T-helper 1 cell treated with Interleukin-12 subunit alpha and Interleukin-12 subunit beta and Interleukin-4 antibody, amounts not matched to agents 30 ng/mL and 1 ng/mL, for 36 hours (primary cell): ENCODE measurements at places on chromosomes 5 and 9. TPM values are rescaled to one million over a fixed set of nuclear protein-coding genes. Genes with fewer than 3 reads are reported as not detected.

Gene C7
- total RNA-seq, result not detected in 2 replicates

Gene SHOC1
- not detected in 2 replicates for total RNA-seq

Gene NOXA1
- 0.44 and 0.80 TPM in 2 replicates for total RNA-seq

Gene PPIC
- not detected in 2 replicates for total RNA-seq

Gene SURF6
- 14.9 and 15.6 TPM in 2 replicates for total RNA-seq

Gene CCL27
- 0.39 TPM in 1 of 2 replicates, not detected in the other for total RNA-seq

Gene TNC
- 0.05 TPM in 2 replicates for total RNA-seq
